GM12864 (cell line): ENCODE measurements at places on chromosomes 12 and 14.

GRCh38 chr14:34867199-34867598, 8.0 kb downstream of the BAZ1A start:
- DNase-seq: no peak

DNA sequence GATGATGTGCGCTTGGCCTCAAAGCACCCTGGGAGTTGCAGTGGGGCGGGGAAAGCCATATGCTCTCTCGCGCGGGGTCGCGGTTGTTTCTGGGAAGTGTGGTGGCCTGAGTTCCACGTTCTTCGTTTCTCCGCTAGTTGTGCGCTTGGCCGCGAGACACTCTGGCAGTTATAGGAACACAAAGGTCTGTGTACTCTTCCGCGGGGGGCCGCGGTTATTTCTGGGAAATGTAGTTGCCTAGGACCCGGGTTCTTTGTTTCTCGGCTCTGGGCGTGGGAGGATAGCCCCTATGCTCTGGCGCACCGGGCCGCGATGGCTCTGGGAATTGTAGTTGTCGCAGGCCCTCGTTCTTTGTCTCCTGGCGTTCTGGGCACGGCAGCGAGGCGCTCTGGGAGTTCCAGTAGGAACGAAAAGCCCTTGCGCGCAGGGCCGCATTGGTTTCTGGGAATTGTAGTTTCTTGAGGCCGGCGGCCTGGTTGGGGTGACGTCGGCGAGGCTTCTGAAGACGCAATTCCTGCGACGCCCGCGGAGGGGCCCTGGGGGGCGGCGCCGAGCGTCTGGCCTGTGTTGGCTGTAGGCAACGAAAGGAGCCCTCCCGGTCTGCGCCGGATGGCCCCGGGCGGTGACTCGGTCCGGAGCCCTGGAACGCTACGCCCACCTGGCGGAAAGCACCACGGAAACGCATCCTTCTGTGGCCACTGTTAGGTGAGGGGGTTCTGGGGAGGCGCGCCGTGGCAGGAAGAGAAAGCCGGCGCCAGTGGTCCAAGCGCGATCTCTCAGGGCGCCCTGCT, at the start of gene ZNF140:
Gene ZNF140, plus strand, starts transcription at position 556 of the 791 bp plus-strand sequence. CDS start 398 bp downstream, outside the sequence.
- DNase-seq: peak; percentile 91

GRCh38 chr14:104927432-104927816, 2.7 kb downstream of the PLD4 start:
- DNase-seq: no peak

- DNase-seq: no peak
These were observed 28.6 kb downstream of the PRDM4 start for GRCh38 chr12:107732365-107732764.

- no peak for DNase-seq
These were observed 64.0 kb upstream of the DIO2 start for GRCh38 chr14:80275208-80275850.

DNA sequence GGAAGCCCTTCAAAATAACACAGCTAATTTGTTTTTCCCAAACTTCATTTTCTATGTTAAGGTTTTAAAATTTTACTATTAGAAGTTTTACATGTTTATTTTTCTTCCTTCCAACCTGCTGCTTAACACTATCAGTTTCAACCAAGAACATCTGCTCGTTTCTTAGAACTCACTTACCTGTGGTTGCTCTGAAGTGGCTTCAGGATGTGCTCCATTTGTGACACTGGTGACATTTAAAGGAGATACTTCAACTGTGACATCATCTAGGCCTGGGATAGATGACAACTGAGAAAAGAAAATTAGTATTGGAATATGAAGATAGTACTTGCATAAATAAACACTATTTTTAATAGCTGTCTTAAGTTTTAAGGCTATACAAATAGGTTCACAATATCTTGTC, 17.9 kb downstream of the WASHC3 start:
- peak; percentile 54 for DNase-seq

GRCh38 chr14:29528889-29529288, 398.8 kb downstream of the PRKD1 start:
- DNase-seq: no peak

- no peak for DNase-seq
These were observed 22.6 kb downstream of the CCDC85C start for GRCh38 chr14:99581374-99581773.

DNA sequence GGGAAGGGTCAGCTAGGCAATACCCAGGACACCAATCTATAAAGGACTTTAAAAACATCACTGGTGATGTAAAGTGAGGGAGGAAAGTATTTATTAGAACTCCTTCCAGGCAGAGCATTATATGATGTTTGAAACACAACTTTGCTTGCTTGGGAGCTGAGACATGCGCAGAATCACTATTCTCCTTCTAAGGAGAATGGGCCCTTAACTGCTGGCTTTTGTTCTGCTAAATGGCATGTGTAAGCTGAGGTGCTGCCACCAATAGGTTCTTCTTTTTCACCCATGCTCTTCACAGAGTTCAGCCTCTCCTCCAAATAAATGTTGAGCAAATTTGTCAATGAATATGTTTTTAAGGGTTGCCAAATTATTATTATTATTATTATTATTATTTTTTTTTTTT, 3.9 kb downstream of the STAC3 start:
- DNase-seq: no peak

DNA sequence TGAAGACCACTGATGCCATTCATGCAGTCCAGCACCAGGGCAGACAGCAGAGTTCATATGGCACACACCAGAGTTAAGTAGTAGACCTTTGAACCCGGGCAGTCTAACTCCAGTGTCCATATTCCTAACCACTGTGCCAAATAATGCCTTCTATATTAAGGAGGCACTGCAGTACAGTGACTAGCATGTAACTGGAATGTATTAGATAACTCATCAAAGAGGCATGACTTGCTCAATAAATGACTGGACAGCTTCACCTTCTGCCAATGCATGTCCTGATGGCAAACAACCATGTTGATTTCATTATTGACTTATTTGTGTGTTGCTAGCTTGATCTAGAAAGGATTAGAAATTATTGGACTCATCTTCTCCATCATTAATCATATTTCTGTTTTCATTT, 40.2 kb downstream of the DACT1 start:
- DNase-seq: no peak

DNA sequence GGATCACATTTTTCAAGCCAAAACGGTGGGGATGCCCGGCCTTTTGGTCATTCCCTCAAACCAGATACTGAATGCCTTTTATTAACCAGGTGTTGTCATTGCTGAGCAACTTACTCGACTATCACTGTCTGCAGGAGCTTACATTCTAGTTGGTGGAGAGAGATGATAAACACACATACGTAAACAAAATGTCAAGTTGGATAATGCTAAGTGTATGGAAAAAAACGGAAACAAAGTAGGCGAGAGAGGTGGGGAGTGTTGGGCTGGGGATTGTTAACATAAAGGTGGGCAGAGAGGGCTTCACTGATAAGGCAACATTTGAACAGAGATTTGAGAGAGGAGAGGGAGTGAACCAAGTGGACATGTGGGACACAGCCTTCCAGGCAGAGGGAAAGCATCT, 4.5 kb downstream of the C12orf43 start:
- DNase-seq: no peak

DNA sequence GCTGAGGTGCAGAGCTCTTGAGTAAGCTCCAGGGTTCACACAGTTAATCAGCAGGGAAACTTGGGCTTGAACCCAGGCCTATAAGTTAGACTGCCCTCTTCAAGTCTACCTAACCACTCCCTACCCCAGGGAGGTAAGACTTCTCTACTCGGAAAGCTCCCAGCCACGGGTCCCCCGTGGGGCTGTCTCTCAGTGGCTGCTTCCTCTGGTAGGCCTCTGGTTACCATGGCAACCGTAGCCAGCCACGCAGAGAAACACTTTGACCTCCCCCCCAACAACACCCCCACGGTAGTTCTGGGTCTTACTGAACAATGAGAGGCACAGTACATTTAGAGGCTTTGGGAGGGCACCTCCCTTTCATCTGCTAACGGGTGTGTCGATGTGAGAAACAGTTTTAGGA, 245.2 kb downstream of the AACS start:
- DNase-seq: no peak

- DNase-seq: no peak
These were observed 98.8 kb upstream of the GSC start for GRCh38 chr14:94868772-94869072.

GRCh38 chr12:55744340-55745030, 1.6 kb downstream of the GDF11 start:
- no peak for DNase-seq

DNA sequence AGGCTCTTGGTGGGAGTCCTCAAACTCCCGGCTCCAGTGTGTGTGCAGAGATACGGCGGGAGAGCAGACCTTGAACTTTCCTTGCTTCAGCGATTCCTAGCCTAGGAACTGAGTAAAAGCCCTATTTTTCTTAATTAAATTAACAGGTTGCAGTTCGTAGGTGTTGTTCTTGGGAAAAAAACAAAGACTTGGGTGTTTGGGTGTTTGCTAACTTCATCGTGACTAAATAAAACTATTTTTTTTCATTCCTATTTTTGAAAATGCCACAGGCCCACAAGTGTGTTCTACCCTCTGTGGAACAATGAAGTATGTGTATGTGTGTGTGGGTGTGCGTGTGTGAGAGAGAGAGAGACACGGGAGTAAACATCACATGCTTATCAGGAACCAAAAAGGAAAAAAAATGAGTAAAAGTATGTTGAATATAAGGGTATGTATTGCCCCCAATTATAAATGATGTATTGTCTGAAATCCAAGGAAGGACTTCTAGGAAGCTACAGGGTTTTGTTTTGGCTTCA, 651 bp downstream of the TMEM117 start:
- DNase-seq: no peak

- no peak for DNase-seq
These were observed 21.8 kb downstream of the GOLGA3 start for GRCh38 chr12:132806857-132807256.

DNA sequence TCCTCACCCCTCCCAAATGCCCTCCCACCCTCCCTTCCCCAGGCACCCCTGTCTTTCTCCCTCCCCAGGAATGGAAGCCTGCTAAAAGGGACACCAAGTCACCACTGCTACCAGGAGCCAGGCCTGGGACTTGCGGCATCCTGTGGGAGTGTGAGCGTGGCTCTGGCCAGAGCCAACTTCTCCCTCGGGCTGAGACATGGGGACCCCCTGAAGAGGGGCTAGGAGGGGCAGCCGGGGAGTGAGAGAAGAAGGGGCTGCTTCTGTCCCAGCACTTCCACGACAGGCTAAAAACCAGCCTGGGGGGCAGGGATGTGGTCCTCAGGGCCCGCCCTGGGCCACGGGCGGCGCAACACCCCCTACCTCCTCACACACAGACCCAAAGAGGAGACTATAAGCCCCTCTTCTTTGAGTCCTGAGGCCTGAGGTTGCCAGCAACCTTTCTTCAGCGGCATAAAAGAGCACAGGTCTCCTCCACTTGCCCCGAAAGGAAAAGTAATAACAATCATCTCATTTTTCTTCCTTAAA, 278.9 kb downstream of the DPF3 start:
- DNase-seq: no peak

DNA sequence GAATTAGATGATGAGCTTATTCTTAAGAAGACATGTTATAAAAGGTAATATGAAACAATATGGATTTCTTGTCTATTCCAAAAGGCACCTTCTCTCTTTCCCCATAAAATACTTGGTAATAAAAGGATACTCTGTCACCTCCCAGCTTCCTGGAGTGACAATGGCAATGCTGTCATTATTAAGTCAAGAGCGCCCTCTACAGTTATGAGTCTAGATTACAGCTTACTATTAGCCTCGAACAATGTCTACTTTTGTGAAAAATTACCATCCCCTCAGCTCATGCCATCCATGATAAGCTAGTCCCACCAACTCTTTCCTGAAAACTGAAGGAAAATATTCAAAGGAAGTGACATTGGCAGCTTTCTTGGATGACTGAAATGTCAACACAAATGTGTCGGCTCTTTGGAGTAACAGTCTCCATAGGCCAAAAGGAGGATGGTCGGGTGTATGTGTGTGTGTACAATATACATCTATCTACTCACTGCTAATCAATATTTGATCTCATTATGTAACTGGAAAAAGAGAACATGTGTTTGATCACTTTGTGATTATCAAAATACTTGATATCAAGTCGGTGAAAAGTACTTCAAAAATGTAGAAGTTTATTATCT, 48.7 kb upstream of the CDKN3 start:
- no peak for DNase-seq

DNA sequence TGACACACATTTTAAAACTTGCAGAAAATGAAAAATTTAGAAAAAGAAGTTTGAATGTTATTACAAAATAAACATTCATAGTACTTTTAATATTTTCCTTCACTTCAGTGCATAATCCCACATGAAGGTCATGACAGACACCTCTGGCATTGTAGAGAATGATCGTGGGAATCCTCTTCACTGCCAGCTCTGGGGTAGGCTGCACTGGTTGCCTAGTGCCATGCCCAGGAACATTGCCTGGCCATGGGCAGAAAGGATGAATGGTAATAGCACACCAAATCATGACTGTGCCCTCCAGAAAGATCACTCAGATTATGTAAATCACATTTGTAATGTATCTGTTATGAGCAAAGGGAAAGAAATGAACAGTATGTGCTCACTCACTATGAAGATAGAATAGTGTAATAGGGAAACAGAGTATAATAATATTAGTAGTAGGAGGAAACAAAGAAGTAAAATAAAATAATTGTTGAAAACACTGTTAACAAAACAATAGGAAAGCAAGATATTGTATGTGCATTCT, 161.6 kb downstream of the PLCZ1 start:
- no peak for DNase-seq

GRCh38 chr14:28758253-28758884, 8.2 kb upstream of the FOXG1 start:
- DNase-seq: no peak

GRCh38 chr12:56720731-56721151, 4.4 kb downstream of the NACA start:
- no peak for DNase-seq

GRCh38 chr12:85504164-85504563, 224.1 kb downstream of the ALX1 start:
- DNase-seq: no peak

- DNase-seq: no peak
These were observed 644 bp downstream of the NAB2 start for GRCh38 chr12:57089271-57090245.

- no peak for DNase-seq
These were observed 449.4 kb upstream of the OR4E1 start for GRCh38 chr14:22122829-22123560.

- no peak for DNase-seq
These were observed 492.7 kb upstream of the MGAT4C start for GRCh38 chr12:86748894-86749293.

- no peak for DNase-seq
These were observed 96.9 kb downstream of the GTF2A1 start for GRCh38 chr14:81123811-81124210.

DNA sequence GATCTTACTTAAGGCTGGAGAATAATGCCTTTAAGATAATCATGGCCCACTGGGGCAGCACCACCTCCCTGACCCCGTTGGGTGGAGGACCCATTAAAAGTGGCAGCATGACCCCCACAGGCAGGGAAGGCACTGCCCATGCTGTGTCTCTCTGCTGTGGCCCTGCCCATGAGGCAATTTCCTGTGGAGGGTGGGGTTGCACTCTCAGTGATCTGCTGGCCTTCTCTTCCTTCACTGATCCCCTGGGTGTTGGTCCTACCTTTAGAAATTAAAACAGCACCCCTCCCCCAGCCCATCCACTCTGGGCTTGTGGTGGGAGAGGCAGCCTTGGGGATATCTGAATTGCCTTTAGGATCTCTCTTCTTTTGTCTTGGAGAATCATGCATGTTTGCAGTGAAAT, 17.3 kb downstream of the KLRK1 start:
- DNase-seq: no peak
